ENCODE measurements at places on chromosomes 6 and 20.

DNA sequence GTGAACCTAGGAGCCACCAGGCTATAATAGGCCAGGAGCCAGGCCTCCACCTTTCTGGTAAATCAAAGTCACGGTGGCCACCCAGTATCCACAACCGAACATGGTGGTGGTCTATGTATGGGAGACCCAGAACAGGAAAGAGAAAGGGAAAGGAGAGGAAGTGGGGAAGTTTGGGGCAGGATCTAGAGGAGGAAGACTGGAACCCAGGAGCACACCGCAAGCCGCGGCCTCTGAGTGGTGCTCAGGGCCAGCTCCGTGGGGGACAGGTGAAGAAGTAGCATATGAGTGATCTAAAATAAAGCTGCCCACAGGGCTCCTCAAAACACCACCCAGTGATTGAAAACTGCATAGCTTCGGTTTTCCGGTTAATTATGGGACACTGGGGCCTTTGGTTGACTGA is 214.8 kb downstream of the ZDHHC14 start:
- DNase-seq = no peak

GRCh38 chr20:12874933-12875332 is 133.8 kb upstream of the SPTLC3 start:
- no peak for DNase-seq

DNA sequence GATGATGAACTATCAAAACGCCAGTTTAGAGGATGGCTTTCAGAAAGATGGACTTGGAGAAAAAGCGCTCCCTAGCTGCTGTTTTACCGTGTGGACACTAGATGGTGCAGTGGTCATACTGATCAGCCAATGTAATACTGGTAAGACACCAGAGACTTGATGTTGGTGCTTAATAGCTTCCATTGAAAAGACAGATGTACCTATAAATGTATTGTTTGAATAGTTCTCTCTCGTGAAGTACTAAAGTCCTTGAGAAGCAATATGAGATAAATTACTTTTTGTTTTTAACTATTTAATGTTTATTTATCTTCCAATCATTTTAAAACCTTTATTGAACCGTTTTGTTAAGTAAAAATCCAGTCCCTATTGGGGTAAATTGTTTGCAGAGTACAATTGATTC is 63.9 kb upstream of the FUCA2 start:
- peak; percentile 69 for DNase-seq

DNA sequence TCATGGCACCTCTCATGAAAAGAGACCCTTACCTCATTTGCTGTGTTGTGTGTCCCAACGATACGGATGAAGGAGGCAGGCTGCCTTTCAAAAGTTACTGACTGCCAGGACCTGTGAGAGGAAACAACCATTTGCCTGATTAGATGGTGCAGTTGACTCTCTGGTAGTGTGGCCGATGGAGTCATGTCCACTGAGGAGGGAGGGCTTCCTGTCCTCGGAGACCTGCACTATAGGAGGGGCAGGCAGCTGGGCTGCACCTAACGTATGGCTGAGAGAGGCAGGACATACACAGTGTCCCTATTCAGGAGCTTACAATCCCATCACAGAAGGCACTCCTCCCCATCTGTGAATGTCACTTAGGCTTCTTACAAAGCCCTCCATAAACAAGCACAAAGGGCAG is 373.0 kb downstream of the ZFAND3 start:
- DNase-seq = no peak

DNA sequence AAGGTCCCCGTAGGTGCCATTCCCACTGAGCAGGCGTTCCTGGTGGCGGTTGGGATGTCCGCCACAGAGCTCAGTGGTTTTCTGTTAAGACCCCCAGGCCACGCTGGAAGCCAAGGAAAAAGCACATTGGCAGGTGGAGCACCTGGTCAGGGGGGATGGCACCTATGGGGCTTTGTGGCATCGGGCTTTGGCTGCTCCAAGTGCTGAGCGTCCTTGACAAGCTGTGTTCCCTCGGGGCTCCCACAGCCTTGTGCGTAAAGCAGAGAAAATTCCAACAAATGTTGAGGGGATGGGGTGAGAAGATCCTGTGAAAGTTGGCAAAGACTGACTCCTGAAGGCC is 135.4 kb downstream of the JPH2 start:
- no peak for DNase-seq

DNA sequence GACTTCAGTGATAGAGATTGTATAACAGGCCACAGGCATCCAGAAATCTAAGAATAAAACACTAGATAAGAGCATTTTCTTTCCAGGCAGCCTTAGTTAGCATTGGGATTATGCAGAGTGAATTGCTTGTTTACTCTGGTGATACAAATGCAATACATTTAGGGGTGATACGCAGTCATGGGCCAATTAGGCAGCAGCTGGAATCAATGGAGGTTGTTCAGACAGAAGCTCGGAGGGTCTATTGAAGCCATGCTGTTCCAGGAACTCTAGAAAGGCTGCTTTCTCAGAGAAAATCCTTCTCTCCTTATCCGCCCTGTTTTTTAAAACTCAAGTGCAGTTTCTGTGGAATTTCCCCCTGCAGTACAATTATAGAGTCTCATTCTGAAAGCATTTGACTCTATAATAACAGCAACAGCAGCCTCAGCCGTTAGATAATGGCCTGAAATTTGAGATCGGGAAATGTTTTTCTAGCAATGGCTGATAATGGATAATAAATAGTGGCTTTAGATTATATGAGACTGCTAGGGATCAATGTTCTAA is 364.3 kb upstream of the HS3ST5 start:
- DNase-seq = no peak

GRCh38 chr6:33925936-33926335 is 122.1 kb upstream of the MLN start:
- no peak for DNase-seq

- no peak for DNase-seq
These were observed 138.1 kb upstream of the PLN start for GRCh38 chr6:118410001-118410400.

DNA sequence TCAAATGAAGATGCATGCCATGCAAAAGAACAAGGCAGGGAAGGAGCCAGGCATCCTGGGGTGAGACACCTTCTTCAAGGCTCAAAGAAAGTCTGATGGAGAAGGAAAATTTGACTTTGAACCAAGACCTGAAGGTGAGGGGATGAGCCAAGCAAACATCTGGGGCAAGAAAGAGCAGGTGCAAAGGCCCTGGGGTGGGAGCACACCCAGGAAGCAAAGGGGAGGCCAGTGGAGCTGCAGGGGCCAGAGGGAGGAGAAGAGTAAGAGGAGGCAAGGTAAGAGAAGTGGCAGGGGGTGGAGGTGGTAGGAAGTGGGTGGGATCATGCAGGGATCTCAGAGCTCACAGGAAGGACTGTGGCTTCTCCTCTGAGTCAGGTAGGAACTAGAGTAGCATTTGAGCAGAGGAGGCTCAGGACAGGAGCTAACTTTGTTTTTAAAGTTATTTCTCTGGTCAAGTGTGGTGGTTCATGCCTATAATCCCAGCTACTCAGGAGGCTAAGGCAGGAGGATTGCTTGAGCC is 49.6 kb downstream of the SLC13A3 start:
- no peak for DNase-seq

DNA sequence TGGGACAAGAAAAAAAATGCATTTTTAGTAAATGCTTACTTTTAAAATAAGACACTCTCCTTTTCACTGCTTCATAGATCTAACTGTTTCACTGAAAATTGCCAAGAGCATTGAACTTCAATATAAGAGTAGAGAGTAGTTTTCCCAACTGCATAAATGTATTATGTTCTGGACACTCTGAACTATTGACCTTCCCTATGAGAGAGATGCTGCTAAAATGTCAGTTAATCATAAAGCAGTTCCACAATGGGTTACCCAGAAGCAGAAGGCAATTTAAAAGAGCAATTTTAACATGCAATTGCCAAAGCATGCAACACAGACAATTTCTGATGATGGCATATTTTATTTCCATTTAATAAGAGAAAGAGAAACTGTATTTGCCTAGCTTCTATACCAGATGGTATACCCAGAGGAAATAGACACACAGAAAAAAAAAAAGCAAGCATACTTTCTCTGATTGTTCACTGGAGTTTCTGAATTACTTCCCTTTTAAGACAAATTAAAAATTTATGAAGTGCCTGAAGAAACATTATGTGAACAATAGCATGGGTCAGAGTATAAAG is 279.1 kb upstream of the THEMIS start:
- no peak for DNase-seq

DNA sequence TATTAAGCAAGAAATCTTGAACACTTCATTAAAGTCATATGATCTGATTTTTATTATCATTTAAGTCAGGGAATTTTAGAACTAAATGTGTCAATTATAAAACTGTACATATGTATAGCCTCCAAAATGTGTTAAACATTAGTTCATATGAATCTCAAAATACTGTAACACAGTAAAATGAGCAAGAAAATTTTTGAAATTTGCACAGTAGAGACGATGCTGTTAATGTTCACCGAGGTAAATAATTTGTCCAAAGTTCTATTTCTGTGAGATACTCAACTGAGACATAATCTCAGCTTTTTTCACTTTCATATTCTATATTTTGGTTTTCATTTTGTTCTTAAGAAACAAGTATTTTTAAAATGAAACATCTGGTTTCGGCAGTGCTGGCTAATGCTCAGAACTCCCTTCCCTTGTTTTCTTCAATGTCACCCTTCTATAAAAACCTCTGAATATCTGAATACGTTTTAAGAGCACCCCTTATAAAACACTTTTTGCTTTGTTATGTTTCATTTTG is 353.1 kb downstream of the LAMA2 start:
- DNase-seq = no peak

- DNase-seq = peak; percentile 64
These were observed 46.6 kb downstream of the NOL4L start for GRCh38 chr20:32538526-32538939.

DNA sequence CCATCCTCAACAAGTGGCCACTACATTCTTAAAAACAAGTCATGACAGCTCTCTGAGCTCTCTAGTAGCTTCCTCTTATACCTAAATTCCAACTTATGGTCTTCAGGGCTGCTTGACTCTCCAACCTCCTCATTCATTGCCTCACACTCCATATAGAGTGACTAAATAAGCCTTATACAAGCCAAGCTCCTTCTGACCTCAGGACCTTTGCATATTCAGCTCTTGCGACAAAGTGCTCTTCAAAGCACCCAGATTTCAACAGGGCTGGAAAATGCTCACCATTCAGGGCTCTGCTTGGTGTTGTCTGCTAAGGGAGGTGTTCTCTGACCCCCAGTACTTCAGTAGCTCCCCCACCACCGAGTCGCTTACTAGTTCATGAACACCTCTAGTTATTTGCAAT is 3.7 kb downstream of the TREML2 start:
- DNase-seq = no peak

DNA sequence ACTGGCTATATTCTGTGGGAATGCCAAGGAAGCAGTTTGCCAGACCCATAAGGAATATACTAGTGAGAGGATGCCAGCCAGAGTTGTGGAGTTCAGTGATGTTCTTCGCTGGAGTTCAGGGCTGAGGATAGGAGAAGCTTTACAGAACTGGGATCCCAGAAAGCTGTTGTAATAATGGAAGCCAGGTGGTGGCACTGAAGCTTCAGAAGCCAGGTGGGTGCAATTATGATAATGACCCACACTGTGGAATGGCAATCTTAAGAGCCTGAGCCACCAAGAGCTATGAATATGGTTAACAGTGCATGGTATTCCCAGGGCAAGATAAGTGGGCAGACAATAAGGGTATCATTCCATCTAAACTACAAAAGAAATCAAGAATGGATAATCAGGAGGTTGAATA is 25.1 kb upstream of the ENPP1 start:
- no peak for DNase-seq

- DNase-seq = no peak
These were observed 16.9 kb upstream of the ANKRD60 start for GRCh38 chr20:58245181-58245891.

DNA sequence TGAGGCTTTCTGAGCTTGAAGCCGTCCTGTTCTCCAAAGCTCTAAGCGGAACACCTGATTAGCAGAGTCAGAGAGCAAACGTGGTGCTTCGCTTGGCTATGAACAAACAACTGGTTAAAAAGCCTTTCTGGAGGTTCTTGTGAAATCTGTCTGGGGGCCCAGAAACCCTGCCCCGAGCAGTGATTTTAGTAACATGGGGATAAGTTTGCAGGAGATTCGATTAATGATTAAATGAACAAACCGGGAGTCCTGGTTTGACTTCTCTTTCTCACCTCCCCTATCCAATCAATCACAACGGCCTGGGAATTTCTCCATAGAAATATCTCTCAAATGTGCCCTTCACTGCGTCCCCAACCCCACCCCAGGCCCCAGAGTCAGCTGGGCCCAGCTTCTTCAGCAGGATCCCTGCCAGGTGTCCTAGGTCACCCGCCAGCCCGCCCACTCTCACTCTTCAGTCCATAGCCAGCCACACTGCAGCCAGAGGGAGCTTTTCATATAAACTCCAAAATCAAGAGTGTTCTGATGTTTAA is 43.6 kb downstream of the ZDHHC14 start:
- no peak for DNase-seq

DNA sequence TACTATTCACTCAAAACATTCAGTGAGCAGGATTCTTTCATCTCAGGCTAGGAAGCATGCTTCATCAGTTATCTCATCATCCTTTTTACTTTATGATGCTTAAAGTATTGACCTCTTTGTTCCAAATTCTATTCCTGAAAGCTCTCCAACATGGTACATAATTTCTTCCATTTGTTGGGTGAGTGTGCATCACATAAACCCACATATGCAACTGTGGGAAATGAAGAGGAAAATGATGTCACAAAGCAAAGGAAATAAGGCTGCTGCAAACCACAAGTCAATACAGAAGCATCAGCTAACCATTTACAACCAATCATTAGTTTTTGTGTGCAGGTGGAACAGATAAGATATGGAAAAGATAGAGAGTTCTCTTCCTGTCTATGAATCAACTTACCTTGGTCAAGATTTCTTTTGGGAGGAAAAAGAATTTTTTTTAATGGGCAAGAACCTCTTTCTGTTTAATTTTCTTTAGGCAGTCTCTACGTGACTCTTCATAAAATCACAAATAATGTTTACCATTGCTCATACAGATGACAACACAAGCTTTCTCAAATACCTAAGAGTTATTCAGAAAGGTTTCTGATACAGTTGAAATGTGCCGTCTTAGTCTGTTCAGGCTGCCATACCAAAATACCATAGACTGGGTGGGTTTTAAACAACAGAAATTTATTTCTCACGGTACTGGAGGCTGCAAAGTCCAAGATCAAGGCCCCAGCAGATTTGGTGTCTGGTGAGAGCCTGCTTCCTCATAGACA is 259.9 kb downstream of the ADGRG6 start:
- DNase-seq = no peak

Measured in activated naive CD4-positive, alpha-beta T cell treated with anti-CD3 and anti-CD28 coated beads for 36 hours (primary cell).